Effector memory CD8-positive, alpha-beta T cell (primary cell): ENCODE measurements at places on chromosomes 12 and 14.

GRCh38 chr14:63401646-63402045 is 82.9 kb upstream of the GPHB5 start:
- no peak for DNase-seq

- DNase-seq, result no peak
Measured at GRCh38 chr12:128871516-128871892, 18.2 kb downstream of the GLT1D1 start.

GRCh38 chr14:75562489-75562888 is 15.9 kb upstream of the FLVCR2 start:
- no peak for DNase-seq

DNA sequence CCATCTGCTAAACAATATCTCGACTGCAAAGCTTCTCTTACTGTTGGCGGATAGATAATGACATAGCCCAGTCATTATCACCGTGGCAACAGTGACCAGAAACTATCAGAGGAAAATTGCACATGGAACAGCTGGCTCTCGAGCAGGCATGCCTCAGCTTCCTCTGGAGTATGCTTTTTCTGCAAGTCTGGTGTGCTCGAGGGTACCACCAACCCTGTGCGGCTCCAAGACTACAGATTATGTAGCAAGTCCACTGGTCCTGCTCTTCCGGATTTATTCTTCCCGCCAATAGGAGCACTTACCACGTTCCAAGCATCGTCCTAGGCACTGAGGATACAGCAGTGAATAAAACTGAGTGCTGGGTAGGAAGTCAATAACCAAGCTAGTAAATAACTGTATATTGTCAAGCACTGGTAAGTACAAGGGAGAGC is 1.4 kb upstream of the GLRX5 start:
- no peak for DNase-seq

- no peak for DNase-seq
Measured at GRCh38 chr12:106130474-106131113, 8.2 kb downstream of the NUAK1 start.

- no peak for DNase-seq
Measured at GRCh38 chr14:91128699-91129098, 14.8 kb downstream of the DGLUCY start.
